ENCODE measurements at places on chromosomes 11 and 22.
A peak's percentile ranks its signal among the peaks of the same experiment; 100 is the strongest.

- no peak for DNase-seq
Observed at GRCh38 chr22:17705951-17706900, 67.7 kb downstream of the BCL2L13 start.

DNA sequence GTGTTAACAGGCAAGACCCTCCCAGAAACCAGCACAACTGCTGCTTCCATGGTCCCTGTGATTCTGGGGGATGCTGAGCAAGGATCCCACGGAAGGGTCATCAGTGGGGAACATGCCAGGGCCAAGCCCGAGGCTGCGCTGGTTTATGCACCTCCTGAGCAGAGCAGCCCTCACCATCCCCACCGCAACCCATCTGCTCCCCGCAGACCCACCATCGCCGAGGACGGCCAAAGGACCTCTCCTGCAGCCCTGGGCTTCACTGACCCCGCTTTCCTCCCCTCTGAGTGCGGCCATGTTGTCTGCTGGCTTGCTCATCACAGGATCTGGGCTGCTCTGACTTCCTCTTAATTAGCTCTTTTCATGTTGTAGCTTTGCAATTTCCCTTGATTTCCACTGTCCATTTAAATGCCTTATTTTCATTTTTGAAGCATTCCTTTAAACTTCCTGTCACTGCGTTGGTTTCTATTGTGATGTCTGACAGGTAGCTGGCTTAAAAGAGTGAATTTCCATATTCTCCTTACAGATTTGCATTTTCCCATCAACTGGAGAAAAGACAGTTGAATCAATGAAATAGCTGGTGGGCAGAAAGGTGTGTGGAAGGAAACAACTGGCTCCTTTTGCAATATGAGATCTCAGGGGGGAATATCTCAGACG, 14.9 kb downstream of the TP53AIP1 start:
- DNase-seq: no peak

- DNase-seq: no peak
Observed at GRCh38 chr11:59212744-59213631, at the start of gene MPEG1. Gene MPEG1 (minus strand): TSS chr11:59212927. CDS start chr11:59212865, 62 bp downstream.

GRCh38 chr11:5467527-5467926, 18.4 kb downstream of the OR51I2 start:
- no peak for DNase-seq

DNA sequence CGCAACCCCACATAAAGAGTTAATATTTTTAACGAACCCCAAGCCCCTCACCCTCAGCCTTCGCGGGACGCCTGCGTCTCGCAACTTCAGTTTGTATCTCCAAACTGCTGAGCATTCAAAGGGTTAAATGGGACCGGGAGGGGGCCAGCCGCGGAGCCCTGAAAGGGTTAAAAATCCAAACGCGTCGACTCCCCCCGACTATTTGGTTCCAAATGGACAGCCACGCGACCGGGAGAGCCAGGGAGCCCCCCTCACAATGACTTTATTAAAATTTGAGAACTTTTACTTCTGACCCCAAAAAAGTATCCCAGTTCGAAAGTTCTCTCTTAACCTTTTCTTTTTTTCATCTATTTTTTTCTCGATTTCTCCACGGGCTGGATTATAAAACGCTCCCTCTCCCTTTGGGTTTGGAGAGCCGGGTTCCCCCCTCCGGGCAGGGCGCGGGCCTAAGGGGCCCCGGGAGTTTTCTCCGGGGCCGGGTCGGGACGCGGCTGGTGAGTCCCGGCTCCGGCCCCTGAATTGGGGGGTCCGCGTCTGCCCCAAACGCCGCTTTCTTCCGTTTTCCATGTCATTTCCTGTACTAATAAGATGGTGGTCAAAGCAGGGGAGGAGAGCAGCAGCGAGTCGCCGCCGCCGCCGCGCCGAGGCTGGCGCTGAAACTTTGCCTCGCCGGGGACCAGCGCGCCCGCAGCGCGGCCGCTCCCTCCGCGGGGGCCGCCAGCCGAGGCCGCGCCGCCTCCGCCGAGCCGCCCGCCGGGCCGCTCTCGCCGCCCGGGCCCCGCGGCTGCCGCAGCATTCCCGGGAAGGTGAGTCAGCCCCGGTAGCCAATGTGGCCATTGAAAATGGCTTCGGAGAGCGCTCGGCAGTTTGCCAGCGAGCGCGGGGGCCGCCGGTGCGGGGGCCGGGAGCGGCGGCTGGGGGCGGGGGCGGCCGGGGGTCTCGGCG, at the start of gene PRDM11:
Gene PRDM11 (plus strand): TSS at position 568 of the 945 bp plus-strand sequence. CDS start 35,128 bp downstream, outside the sequence.
- DNase-seq: peak; percentile 83

- no peak for DNase-seq
Observed at GRCh38 chr22:37747715-37748100, 50.9 kb downstream of the TRIOBP start.

DNA sequence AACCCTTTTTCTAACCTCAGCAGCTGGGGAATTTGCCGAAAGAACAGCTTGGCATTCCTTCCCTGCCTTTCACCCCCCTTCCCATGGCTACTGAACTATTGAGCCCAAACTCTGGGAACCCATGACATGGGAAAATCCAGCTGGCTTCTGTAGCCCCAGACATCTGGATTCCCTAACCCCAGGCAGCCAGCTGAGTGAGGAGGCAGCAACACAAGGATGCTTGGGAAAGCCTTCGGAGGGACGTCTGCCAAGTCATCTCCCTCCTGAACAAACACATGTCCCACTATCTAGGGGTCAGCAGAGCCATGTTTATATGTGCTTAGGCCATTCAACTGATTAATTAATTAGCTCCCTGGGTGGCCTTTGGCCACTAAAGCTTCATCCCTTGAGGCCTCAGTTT, 21.6 kb downstream of the LRRC55 start:
- DNase-seq: peak; percentile 25

- no peak for DNase-seq
Observed at GRCh38 chr11:32581556-32581955, 2.1 kb upstream of the EIF3M start.

DNA sequence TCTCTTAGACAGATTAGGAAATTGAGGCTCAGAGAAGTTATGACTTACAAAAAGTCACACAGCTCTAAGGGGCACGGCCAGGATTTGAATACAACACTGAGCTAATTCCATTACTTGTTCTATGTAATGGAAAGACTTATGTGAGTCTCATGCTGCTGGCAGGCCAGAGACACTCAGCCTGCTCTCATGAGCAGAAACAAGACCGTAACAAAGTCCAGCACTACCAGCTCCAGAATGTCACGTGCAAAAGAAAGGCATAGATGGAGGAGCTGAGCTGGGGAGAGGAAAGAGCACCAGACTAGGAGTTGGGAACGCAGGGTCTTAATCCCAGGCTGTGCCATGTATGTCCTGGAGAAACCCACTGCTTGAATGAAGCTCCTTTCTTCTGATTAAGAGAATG, 1.8 kb downstream of the CHRDL2 start:
- no peak for DNase-seq

DNA sequence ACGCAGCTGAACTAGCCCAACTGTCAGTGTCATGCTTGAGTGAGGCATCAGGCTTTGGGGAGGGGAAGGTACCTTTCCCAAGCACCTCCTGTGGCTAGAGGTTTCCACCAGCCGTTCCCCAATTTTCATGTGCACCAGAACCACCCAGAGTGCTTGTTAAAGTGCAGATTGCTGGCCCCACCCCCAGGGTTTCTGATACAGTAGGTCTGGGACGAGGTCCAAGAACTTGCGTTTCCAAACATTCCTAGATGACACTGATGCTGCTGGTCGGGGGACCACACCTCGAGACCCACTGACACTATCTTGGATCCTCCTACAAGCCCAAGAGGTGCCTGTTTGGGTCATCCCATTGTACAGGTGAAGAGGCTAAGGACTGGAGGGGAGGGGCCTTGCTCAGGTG, 59.8 kb downstream of the PDE2A start:
- DNase-seq: no peak

DNA sequence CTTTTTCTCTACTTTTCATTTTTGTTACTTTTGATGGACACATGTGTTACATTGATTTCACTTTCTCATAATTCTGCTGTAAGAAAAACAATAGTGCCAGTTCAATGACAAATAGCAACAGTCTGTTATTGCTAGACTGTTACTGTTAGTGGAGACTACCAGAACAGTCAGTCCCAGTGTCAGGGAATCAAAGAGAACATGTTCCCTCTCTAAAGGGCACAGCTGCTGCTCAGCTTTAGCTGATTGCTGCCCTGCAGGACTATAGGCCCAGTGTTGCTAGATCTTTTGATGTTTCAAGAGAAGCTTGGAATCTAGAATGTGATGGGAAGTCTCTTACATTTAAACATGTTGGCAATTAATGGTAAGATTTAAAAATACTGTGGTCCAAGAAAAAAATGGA, 3.4 kb downstream of the BIRC3 start:
- DNase-seq: no peak

DNA sequence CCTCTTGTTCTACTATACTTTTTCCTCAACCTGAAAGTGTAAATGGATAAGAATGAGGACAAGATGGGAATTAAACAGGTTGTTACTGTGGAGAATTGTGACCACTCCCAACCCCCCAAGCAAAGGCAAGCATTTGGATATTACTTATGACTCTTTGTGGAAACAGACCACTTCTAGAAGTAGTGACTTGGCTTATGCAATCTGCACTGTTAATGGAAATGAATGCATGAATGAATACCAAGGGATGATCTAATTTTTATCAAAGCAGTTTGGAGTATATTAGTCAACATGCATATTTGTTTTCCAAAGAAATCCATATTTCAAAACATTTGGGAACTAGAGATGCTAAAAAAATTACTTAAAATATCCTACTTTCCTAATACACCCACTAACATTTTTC, 35.3 kb downstream of the AMOTL1 start:
- no peak for DNase-seq

DNA sequence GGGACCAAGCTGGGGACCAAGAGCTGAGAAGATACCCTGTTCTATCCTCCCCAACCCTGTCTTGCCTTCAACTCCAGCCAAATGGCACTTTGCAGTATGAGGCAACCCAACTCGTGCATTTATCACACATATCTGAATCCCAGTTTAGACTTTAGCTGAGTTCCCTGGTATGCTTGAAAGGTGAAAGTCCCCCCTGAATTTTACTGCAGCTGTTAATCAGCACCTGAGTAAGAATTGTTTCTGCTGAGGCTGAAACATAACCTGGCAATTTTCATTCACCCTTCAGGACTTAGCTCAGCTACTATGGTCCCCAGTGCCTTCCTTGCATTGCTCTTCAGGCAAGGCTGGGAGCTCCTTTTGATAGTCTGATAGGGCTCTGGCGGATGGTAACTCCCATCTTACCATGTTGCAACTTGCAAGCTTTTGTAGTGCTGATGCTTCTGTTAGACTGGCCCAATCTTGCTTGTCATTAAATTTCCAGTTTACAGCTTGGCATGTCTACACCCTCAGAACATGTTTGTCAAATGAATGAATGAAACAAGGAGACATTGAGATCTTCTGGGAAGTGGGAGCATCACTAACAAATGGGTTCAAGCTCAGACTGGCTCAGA, 64.0 kb upstream of the SLC6A5 start:
- no peak for DNase-seq

- DNase-seq: no peak
Observed at GRCh38 chr11:129077191-129077590, 114.9 kb downstream of the ARHGAP32 start.

- no peak for DNase-seq
Observed at GRCh38 chr11:34928960-34929680, 12.7 kb downstream of the PDHX start.

DNA sequence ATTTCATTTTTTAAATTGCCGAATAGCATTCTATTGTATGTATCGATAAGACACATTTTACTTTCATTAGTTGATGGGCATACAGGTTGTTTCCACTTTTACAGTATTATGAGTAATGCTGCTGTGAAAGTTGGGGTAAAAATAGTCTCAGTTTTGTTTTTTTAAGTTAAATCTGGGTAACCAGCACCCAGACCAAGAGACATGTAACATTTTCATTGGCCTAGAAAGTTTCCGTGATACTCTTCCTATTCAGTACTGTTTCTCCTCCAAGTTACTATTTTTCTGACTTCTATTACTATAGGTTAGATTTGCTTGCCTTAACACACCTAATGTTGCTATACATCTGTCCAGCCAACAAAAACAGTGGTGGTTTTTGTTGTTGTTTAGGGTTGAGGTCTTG, 12.3 kb downstream of the IPO7 start:
- no peak for DNase-seq

- DNase-seq: no peak
Observed at GRCh38 chr22:50531546-50531961, 1.7 kb upstream of the TYMP start.

- no peak for DNase-seq
Observed at GRCh38 chr11:36000616-36001190, 56.8 kb downstream of the LDLRAD3 start.

GRCh38 chr11:77508019-77508418, 34.1 kb upstream of the PAK1 start:
- no peak for DNase-seq

DNA sequence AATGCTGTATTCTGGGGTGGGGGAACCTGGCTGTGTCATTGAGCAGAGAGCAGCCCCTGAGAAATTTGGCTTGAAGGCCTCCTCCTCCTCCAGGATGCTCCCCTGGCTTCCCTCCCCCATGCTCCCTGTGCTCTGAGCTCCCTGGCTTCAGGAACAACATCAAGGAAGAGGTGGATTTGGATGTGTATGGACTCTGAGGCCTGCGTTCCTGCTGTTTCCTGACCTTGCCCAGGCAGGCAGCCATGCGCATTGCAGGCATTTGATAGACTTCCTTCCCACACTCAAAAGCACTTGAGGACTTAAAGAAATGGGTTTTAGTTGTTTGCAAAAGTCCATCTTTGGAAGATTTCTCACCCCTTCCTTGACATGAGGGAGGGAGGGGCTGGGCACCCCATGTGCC, 1317.1 kb downstream of the BRD1 start:
- DNase-seq: no peak

DNA sequence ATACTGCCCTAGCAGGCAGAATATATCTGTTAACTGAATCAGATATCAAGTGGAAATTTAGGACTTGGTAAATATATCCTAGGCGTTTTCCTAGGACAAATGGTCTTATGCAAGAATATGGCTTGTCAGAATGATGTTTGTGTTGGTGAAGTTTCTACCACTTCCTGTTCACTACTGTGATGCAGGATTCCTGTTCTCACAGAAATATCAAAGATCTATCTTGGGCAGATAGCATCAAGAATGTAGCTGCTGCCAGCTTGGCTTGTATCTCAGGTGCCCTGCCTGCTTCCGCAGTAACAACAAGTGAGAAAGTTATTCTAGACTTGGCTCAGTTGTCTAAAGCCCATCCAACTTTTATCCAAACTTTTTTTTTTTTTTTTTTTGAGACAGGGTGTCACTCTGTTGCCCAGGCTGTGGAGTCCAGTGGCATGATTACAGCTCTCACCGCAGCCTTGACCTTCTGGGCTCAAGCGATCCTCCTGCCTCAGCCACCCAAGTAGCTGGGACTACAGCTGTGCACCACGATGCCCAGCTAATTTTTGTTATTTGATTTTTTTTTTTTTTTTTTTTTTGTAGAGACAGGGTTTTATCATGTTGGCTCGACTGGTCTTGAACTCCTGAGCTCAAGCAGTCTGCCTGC, 61.3 kb downstream of the PPME1 start:
- no peak for DNase-seq

DNA sequence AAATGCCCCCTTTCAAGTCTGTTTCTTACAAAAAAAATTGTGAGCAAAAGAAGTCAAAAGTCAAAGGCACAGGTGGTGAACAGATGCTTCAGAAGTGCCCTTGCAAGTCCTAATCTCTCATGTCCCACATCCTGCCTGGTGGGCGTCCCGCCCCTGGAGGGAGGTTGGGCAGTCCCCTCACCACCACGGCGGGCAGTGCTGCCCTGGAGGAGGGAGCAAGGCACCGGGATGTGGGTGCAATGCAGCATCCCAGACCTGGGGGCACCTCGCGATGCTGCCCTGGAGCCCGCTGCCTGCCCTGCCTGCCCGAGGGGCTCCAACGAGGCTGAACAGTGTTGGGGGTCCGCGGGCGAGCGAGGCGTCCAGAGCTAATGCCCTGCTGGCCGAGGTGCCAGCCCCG, 15.9 kb downstream of the MRGPRG start:
- no peak for DNase-seq

GRCh38 chr11:61115498-61116224, 13.4 kb downstream of the CD5 start:
- DNase-seq: no peak

Measured in retina (tissue), 1 donor.